ENCODE measurements at places on chromosomes 2 and 18.

GRCh38 chr18:9994701-9995235 lies 81.0 kb downstream of the VAPA start:
- no peak for DNase-seq

GRCh38 chr2:40997362-40997761 lies 545.5 kb upstream of the SLC8A1 start:
- DNase-seq = no peak

- DNase-seq = no peak
Measured at GRCh38 chr2:190366248-190366753, 22.9 kb downstream of the INPP1 start.

DNA sequence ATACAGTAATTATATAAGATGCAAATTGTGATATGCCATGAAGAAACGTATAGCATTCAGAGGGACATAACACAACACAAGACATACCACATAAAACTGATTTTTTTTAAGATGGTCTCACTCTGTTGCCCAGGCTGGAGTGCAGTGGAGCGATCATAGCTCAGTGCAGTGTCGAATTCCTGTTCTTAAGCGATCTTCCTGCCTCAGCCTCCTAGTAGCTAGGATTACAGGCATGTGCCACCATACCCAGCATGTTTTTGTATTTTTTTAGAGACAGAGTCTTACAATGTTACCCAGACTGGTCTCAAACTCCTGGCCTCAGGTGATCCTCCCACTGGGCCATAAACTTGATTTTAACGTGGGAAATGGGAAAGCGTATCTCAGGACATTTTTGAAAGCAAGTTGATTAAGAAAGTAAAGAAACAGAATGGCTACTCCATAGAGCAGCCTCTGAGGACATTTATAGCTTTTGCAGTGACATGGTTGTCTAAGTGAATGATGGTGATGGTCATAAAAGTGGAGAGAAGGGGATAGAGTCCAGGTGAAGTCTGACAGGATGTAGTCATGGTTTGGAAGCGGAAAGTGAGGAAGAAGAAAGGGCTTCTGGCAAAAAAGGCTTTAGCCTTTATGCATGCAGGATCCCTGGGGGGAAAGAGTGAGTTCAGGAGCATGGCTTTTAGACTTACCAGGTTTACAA lies 2.4 kb downstream of the TSGA10 start:
- DNase-seq = no peak

GRCh38 chr2:7270011-7270431 lies 352.8 kb downstream of the RNF144A start:
- no peak for DNase-seq

- no peak for DNase-seq
Measured at GRCh38 chr18:64852281-64852680, 703.4 kb upstream of the LINC00305 start.

GRCh38 chr2:5672749-5673144 lies 19.4 kb upstream of the SOX11 start:
- no peak for DNase-seq

- DNase-seq = no peak
Measured at GRCh38 chr2:25115902-25116301, 52.5 kb downstream of the POMC start.

GRCh38 chr2:84870306-84870705 lies 10.6 kb downstream of the TRABD2A start:
- no peak for DNase-seq

Measured in activated CD8-positive, alpha-beta memory T cell treated with anti-CD3 and anti-CD28 coated beads for 48 hours (primary cell).